ENCODE measurements at places on chromosomes 7 and 10.

- no peak for DNase-seq
Observed at GRCh38 chr7:141242568-141242967, 168.7 kb downstream of the TMEM178B start.

DNA sequence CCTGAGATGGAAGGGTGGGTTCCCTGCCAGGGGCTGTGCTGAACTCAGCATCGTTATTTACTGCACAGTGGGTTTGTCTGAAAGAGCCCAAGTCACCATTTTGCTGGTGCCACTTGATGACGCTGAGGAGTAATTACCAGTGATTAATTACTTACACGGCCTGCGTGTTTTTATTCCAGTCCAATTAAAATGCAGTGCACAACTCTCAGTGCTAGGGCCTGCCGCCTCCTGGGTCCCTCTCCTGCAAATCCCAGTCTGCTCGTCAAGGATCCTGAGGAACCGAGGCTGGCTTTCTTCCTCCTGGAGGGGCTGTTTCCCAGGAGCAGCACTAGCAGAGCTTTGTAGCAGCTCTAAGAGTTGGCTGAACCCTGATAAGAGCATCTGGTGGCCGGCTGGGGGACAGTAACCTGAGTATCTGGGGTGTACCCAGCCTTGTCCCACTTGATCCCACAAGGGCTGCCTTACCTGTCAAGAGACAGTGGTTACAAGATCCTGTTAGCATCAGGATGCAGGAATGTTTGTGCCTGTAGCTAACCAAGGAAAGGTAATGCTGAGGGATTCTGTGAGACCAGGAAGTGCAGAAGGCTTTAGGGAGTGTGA lies 45.1 kb upstream of the LRRC4 start:
- DNase-seq, result no peak

DNA sequence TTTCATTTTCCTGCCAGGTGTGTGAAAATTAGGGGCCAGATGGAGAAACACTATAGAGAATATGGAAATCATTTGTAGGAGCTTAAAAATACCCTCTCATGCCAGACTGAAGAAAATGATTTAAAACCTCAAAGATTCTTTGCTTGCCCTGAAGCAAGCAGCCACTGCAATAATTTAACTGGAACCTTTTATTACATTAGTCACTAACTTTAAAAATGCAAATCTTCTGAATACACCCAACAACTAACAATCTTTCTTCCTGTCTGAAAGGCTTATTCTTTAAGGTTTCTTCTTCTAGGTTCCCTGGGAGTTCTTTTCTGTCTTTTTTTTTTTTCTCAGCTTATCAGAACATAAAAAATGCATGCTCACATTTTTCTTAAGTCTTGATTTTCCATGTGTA lies 238.5 kb upstream of the KMT2E start:
- DNase-seq, result no peak

GRCh38 chr10:93415693-93416092 lies 66.4 kb downstream of the MYOF start:
- DNase-seq, result no peak

DNA sequence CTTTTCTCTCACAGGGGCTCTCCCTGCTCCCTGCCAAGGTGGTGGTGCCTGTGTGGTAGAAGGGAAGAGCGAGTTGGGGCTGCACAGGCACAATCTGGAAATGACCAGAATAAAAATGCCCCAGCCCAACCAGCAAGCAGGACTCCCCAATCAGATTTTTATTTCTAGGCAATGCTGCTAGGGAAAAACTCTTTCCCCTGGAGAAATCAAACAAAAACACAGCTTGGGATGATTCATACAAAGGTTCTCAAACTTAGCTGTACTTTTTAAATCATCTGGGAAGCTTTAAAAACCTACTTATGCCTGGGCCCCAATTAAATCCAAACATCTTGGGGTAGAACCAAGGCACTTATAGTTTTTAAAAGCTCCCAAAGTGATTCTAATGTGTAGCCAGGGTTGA lies 243.2 kb downstream of the HTR7 start:
- no peak for DNase-seq

- DNase-seq, result no peak
Observed at GRCh38 chr10:121248266-121248665, 350.0 kb downstream of the FGFR2 start.

DNA sequence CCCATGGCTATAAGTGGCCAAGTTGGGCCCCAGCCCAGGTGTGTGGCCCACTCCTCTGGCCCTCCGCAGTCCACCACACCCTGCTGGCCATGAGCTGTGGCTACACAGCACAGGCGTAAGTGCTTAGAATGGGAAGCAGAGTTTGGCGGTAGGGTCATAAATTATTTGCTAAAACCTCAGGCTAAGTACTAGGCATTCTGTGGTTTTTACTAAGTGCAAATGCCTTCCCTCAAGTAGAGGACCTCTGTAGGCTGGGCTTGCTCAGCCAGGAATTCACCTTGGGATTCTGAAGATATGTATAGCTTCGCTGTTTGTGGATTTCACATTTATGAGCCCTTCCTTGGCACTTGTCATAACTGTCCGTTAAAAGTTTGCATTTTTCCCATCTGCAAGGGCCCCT lies 44.8 kb upstream of the LOXL4 start:
- DNase-seq, result no peak

- DNase-seq, result no peak
Observed at GRCh38 chr7:107946451-107946850, 55.5 kb downstream of the DLD start.

- DNase-seq, result no peak
Observed at GRCh38 chr10:111175787-111176186, 99.0 kb downstream of the ADRA2A start.

GRCh38 chr10:22716943-22717342 lies 2.6 kb upstream of the PIP4K2A start:
- DNase-seq, result no peak

DNA sequence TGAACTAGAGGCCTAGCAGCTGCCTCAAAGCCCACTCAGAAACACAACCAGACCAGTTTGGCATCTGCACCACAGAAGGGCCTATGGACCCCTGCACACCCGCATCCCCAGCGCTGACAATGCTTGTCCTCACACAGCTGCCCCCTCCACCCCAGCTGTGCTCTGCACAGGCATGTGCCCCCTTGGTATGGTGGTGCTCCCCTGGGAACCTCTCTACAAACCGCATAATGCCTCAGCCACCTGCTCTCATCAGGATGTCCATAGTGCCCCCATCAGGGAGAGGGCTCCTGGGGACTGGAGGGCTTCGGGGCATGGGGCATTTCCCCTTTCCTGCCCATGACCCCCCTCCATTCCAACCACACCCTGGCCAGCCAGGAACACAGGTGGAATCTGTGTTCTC lies 347.5 kb downstream of the GRID1 start:
- DNase-seq, result no peak

- DNase-seq, result no peak
Observed at GRCh38 chr10:6023661-6024333, 38.4 kb downstream of the IL2RA start.

- peak; percentile 72 for DNase-seq
Observed at GRCh38 chr7:6160191-6160623, 112.2 kb downstream of the CYTH3 start.

DNA sequence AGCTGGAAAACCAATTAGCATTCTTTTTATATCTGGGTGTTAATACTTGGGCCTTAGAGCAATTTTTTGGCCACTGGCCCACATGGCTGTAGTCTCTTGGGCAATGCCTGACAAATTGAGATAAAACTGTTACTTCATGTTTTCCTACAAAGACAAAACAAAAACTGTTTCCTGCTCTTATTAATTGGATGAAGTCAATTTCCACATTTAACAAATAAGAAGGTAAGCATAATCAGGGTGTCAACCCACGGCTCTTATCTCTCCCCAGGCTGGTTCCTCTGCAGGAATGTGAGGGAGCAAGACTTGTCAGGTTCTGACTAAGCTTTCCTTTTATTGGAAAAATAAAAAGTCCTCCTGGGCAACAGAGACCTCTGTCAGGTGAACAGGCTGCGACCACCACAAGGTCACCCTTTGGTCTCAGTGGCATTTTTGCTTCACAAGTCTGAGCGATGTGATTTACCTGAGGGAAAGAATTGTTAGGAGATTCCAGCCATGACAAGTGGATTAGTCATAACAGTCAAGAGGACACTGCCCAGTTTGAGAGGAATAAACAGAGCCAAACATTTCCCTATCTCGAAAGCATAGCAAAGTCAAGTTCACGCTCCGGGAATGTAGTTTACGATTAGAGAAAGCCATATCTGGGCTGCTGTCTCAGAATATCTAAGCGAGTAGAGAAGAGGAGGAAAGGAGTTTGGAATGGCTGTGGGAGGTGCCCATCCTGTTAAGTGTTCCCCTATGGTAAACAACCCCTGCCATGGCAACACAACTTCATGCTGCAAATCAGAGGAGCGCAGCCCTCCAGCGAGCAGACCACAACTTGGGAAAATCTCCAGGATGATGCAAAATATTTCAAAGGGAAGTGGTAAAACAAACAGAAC lies 144.4 kb downstream of the TES start:
- DNase-seq, result peak; percentile 95

GRCh38 chr10:100670828-100671479 lies 74.4 kb upstream of the PAX2 start:
- no peak for DNase-seq

DNA sequence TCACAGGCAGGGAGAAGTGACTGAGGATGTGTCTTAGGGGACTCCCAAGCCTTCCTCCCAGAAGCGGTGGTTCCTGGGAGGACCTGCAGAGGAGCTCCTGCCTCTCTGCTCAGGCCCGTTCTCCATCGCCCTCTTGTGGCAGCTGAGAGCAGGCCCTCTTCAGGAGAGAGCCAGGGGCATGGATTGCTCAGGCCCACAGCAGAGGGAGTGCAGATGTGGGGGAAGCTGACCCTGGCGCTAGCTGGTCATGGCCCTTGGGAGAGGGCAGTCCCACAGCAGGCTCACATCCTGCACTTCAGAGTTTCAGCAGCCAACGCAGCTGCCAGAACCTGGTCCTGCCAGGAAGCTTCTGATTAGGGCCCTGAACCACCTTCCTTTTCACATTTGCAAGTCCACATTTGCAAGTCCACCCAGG lies 94.8 kb upstream of the TARP start:
- DNase-seq, result peak; percentile 49

DNA sequence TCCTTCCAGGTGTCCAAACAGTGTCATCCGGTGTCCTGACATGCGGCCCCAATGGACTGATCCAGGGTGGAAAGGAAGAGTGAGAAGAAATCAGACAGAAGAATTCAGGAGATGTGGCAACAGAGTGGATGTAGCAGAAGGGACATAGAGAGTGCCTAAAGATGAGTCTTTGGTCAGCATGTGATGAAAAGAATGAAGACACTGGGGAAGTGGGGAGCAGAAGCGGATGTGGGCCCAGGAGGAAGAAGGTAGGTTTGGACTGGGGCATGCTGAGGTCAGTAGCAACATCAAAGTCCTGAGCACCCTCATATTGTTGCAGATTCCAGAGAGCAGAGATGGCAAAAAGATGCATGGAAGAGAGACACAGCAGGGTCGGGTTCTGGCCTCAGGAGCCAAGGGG lies 71.8 kb upstream of the STEAP1B start:
- DNase-seq, result no peak

- DNase-seq, result no peak
Observed at GRCh38 chr7:74568658-74569057, 88.9 kb upstream of the GTF2I start.

DNA sequence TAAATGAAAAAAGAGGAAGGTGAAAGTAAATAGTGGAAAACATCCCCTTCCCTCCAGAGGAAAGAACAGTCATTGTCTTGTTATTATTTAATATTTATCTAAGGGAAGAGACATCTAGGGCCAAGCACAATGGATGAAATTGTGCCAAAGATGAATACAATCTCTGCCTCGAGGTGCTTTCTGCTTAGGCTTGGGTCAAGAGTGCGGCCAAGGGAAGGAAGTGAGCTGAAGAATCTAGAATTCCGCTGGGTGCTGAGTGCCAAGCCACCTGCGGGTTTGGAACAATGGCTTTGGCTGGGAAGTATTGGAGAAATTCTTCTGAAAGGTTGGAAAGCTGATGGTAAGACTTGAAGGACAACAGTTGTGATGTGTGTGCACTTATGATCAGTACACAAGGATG lies 531.3 kb upstream of the FZD8 start:
- DNase-seq, result no peak

- no peak for DNase-seq
Observed at GRCh38 chr7:128380483-128381106, 19.1 kb upstream of the PRRT4 start.

- DNase-seq, result peak; percentile 16
Observed at GRCh38 chr7:28595801-28596200, 183.5 kb downstream of the CREB5 start.

DNA sequence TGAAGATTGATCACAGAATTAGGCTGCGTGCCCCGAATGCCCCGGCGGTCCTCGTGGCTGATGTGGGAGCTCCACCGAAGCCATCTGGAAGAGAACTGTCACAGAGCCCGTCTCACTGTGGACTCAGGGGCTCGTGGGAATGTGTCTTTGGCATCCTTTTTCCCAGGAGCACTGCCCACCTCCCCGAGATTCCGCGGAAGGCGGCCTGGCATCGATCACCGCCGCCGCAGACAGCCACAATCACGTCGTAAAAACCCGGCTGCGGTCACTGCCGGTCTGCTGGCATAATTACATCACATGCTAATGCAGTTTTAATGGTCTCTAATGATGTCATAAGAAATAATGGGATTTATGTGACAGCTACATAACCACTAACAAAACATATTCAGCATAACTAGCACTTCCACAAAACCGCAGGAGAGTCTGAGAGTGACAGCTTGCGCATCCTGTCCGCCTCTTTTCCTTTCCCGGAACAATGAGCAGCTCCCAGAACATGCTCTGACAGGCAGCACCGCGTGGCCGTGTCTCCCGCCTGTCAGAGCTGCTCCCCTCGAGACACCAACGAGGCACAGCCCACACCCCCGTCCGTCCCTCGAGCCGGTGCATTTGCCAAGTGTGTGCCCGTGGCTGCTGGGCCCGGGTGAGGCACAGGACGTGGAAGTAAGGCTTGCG lies 490.0 kb downstream of the PTPRN2 start:
- no peak for DNase-seq

- DNase-seq, result no peak
Observed at GRCh38 chr10:75345738-75346137, 55.8 kb downstream of the ZNF503 start.

- DNase-seq, result no peak
Observed at GRCh38 chr7:16606704-16607103, 38.9 kb downstream of the ANKMY2 start.

DNA sequence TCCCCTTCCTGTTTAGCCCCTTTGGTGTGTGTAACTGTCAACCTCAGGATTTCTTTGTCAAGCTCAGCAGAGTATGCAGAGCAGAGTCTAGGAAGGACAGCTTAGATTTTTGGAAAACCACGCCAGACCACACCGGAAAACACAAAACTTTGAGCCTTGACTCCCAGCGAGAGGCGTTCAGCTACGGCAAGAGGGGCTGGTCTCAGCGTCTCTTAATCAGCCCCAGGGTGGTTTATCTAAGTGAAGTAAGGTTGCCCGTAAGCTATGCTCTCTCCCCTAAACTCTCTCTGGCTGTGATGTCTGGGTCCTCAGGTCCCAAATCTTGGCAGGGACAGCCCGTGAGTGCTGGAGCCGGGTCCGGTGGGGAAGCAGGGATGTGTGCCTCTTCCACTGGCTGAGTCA lies 230.9 kb downstream of the KLF6 start:
- no peak for DNase-seq

- peak; percentile 3 for DNase-seq
Observed at GRCh38 chr7:79982141-79982770, 152.4 kb upstream of the GNAI1 start.

All from fibroblast of the conjunctiva (primary cell).